ENCODE measurements at places on chromosomes 2 and 18.
A peak's percentile ranks its signal among the peaks of the same experiment; 100 is the strongest.

GRCh38 chr2:188385857-188386256 lies 94.2 kb downstream of the GULP1 start:
- DNase-seq, result no peak

DNA sequence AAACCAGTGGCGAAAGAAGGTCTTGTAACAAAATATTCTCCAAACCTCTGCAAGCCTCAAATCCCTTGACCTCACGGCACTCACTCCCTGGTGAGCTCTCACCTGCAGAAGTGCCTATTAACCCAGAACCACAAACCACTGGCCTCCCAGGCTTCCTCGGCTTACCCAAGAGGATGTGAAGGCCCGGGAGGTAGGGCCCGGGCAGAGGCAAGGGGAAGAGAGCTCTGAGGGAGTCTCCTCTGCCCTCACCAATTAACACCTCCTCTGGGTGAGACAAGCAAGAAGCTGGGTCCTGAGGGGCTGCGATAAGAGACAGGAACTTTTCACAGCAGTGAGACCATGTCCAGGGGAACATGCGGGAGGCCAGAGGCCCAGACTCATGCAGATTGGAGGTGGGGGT lies 53.7 kb downstream of the EMX1 start:
- DNase-seq, result no peak

- DNase-seq, result peak; percentile 20
Measured at GRCh38 chr2:35298493-35298892, 1057.1 kb upstream of the CRIM1 start.

DNA sequence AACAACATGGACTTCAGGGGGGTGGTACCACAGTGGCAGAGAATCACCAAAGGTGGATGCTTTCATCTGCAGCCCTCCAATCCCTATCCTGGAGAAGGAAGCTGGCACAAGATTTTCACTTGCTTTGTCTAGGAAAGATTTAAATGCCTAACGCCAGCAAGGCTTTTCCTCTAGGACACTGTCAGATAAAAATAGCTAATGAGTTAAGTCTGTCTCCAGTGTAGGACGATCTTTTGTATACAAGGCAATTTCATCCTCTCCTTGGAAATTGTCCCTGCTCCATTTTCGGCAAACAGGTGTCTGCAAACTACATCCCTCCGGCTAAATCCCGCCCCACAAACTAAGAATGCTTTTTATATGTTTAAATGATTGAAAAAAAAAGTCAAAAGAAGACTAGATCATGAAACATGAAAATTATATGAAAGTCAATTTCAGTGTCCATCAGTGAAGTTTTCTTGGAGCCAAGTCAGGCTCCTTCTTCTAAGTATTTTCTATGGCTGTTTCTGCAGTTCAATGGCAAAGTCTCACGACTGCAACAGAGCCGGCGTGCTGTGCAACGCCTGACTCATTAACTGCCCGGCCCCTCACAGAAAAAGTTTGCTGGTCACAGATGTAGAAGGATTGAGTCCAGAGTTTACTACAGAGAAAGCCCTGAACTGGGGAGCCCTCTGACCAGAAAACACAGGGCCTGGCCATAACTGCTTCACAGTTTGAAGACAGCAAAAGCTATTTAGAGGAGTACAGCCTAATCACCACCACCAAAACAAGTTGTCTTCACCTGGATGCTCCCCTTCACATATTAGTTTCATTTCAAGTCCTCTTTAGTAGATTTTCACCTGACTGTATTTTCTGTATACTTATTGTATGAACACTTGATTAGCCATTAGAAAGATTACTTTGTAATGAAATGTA lies 52.3 kb downstream of the PIEZO2 start:
- no peak for DNase-seq

GRCh38 chr2:129849559-129850160 lies 129.8 kb upstream of the RAB6C start:
- peak; percentile 66 for DNase-seq

GRCh38 chr18:64618390-64618789 lies 469.5 kb upstream of the LINC00305 start:
- DNase-seq, result peak; percentile 0

DNA sequence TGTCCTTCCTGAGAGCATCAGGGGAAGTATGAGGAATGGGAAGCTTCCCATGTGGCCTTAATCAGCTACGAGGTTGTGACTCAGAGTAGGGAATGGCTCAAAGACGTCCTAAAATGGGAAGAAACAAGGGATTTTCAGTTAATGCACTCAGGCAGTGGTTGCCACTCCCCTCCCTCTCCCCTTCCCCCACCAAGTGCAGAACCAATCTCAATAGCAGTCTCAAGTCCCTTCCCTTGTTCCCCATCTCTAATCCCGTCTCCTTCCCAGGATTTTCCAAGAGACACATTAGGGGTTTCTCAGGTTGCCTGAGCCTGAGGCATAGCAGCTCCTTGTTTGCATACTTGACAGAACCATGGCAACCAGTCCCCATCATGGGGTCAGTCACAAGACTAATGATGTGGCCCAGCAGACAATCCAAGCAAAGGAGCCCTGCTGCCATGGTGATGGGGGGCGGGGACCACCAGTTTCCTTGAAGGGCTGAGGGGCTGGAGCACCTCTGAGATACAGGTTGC lies 18.2 kb upstream of the RESP18 start:
- no peak for DNase-seq
